Activated CD4-positive, alpha-beta T cell treated with anti-CD3 and anti-CD28 coated beads, Interleukin-2, Interleukin-6, amounts not matched to agents 100 ng/mL and 50 ng/mL, durations not matched to agents 16 hours and 8 hours (primary cell): ENCODE measurements at places on chromosomes 7 and 10.

GRCh38 chr10:107433605-107434004 is 269.1 kb upstream of the SORCS1 start:
- DNase-seq = no peak

- no peak for DNase-seq
Observed at GRCh38 chr10:102327002-102327401, 68.5 kb upstream of the NFKB2 start.

DNA sequence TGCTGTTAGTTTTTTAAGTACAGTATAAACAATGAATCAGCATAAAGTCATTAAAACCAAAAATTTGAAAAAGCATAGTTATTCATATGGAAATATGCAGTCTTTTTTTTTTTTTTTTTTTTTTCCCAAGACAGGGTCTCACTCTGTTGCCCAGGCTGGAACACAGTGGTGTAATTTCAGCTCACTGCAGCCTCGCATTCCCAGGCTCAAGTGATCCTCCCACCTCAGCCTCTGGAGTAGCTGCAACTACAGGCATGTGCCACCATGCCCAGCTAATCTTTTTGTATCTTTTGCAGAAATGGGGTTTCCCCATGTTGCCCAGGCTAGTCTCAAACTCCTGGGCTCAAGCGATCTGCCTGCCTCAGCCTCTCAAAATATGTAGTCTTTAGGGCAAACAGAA is 182.0 kb downstream of the SEMA3E start:
- no peak for DNase-seq

GRCh38 chr7:77824636-77825035 is 26.1 kb downstream of the PHTF2 start:
- DNase-seq = no peak

DNA sequence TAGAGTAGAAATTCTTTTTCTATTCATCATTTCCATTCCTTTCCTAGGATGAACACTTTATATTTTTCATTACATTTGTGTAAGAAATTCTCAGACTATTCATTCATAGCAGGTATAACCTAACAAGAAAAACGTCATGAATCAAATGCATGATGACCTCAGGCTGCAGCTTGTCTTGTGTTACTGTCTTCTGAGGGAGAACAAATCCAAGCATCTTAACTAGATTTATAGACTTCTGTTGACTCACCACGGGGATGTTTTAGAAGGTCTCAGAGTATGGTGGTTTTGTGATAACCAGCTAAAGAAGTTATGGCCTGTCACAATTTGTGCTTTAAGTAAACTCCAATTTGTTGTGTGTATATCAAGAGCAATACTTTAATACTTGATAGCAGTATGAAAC is 102.7 kb downstream of the ANKRD7 start:
- no peak for DNase-seq

DNA sequence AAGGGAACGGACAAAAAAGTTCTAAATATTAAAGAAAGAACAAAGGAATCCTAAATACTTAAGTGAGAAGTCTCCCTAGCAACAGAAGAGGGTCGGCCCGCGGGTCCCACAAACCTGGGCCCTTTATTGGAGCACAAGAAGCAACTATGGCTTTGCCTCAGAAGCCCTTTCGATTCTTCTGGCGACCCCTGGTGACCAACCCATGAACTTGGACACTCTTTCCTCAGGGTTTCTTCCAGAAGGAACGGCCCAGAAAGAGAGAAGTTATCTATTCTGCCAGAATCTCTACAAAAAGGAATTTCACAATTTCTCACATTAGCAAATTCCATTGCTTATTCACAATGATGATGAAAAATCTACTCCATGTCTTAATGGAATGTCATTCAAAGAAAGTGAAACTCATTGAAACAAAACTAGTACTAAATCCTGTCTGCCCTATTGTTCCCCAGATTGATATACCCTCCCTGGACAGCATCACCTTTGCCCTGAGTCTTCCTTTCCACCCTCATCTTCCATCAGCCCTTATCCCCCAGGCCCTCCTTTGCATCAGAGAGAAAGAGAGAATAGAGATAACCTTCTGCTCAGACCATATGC is 43.7 kb downstream of the CPVL start:
- DNase-seq = peak; percentile 50

DNA sequence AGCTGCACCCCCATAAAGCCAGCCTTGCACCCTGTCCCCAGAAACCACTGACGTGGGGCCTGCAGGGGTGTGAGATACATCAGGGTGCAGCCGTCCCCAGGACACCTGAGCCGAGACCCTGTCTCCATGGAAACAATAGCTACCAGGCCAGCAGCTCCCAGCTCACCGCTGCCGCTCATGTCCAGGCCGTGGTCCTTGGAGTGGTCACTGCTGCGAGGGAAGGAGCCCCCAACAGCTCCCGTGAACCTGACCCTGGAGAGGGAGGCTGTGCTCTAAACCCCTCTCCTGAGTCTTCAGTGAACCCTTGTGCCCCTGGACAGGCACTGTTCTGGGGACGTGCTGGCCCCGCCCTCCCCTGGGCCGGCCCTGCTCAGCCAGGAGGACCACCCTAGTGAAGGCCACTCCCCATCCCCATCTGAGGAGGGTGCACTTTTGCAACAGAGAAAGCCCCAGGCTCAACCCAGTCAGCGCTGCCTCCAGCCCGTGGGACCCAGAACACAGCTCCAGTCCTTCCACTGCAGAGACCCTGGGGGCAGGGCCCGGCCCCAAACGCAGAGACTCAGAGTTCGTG is 19.6 kb upstream of the INPP5A start:
- DNase-seq = no peak

DNA sequence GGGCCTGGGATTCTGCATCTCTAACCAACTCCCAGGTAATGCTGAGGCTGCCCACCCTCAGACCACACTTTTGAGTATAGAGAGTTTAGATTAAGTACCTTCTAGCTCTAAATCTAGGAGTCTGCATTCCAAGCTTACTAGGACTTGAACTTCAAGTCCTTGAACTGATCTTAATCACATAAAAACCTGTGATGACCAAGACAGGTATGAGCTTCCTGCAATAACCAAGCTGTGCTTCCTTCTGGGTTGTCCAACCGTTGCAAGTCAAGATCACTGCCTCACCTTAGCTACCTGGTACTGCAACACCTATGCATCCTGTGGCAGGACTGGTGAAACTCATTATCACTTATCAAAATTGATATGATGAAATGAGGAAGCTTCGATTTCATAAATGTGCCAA is 32.9 kb upstream of the RAPGEF5 start:
- no peak for DNase-seq

DNA sequence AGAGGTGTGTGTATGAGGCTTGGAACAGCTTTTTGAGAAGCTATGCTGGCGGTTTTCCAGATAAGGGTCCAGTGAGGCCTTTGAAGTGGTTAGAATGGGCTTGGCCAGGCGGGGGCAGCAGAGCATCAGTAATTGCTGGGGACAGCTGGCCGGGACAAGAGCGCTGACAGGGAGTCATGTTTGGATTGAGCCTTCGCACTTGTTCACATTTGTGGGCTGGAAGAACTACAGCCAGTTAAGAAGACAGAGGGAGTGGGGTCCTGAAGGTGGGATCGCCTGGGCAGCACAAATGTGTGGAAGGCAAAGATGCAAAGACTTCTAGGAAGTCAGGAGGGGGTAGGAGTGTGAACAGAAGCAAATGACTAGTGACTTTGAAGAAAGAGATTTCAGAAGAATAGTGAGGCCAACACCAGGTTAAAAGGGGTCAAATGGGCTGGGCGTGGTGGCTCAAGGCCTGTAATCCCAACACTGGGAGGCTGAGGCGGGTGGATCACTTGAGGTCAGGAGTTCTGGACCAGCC is 12.7 kb upstream of the SDHAF3 start:
- peak; percentile 80 for DNase-seq

GRCh38 chr7:118059209-118059608 is 124.8 kb upstream of the LSM8 start:
- DNase-seq = no peak

GRCh38 chr7:106367018-106367420 is 82.2 kb upstream of the NAMPT start:
- no peak for DNase-seq

GRCh38 chr7:107641676-107642075 is 19.0 kb upstream of the SLC26A4 start:
- no peak for DNase-seq

DNA sequence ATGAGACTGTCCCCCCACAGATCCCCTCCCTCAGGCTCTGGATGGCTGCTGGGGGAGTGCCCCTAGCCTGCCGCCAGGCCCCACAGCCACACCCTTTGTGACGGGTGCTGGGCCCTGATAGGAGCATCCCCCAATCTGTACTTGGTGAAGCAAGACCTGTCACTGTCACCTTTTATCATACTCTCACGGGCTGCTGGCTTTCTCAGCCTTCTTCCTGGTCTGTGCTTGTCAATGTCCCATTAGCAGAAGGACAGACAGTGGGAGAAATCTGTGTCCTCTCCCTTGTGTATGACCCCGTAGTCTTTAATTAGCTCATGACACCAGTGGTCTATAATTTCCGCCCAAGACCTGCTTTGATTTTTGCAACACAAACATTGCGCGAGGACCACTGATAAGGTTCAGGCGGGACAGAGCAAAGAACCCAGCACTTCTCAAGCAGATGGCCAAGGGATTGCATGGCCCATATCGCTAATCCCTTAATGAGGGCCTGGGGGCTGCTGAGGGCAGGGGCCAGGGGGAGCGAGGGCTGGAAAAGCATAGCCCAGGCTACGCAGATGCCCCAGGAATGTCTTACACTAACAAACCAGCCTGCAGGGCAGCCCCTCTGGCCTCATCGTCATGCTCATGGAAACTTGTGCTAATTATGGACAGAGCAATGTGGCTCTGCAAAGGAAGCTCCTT is 127.8 kb downstream of the PTPN20 start:
- DNase-seq = no peak

DNA sequence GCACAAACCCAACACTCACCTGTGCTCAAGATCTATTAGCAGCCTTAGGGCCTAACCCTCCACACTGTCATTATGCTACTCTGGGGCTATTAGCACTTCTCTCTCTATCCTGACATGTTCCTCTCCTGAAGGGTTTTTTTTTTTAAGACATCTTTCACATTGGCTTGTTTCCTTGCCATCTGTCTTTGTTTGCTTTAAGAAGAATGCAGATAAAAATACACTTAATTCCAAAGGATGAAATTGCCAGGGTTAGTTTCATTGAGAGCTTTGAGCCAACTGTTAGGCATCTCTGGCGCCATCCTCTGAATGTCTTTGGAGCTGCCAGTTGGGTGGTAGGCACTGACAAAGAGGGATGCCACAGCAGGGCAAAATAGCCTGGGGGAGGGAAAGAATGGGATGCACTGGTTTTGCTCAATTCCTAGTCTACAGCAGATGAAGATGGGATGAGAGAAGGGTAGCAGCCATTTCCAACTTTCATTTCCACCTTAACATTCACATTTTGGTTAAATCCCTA is 399.2 kb downstream of the SORCS1 start:
- DNase-seq = no peak

- peak; percentile 7 for DNase-seq
Observed at GRCh38 chr10:117004227-117005025, 561 bp downstream of the SHTN1 start.
